ENCODE measurements at places on chromosomes 2 and 18.
A peak's percentile ranks its signal among the peaks of the same experiment; 100 is the strongest.

DNA sequence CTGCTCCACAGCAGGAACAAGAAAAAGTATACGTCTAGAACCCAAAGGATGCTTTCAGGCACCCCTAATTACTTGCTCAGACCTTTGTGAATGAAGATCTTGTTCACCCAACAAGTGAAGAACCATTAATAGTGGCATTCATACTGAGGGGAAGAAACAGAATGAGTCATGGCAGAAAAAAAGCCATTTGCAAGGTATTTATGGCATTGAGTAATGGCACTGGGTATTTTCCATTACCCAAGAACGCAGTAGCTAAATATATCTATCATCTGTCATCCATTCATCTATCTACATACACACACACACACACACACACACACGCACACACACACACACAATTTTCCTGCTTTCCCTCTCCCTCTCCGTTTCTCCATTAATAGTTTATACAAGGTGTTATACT, 56.4 kb upstream of the XIRP2 start:
- DNase-seq: no peak

- DNase-seq: no peak
Observed at GRCh38 chr2:73998933-73999332, 14.2 kb downstream of the TET3 start.

- DNase-seq: no peak
Observed at GRCh38 chr2:52498077-52498750, 1269.4 kb upstream of the CHAC2 start.

GRCh38 chr18:74299746-74300145, 8.0 kb upstream of the CYB5A start:
- no peak for DNase-seq

- DNase-seq: no peak
Observed at GRCh38 chr18:59065684-59066083, 74.0 kb upstream of the SEC11C start.

DNA sequence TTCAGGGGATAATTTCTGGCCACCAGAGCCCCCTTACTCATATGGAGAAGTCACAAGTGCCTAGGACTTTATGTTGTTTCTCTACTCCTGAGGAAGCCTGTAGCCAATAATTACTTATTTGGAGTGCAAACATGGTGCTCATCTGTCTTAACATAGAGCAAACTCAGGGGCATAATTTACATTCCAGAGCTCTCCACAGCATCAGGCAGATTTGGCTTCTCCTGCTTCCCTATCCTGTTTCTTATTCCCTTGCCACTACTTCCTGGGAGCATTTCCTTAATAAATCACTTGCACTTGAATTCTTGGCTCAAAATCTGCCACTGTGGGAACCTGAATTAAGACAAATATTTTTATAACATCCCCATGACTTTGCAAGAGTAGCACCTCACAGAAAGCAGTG, 960.9 kb downstream of the SOCS6 start:
- DNase-seq: no peak

DNA sequence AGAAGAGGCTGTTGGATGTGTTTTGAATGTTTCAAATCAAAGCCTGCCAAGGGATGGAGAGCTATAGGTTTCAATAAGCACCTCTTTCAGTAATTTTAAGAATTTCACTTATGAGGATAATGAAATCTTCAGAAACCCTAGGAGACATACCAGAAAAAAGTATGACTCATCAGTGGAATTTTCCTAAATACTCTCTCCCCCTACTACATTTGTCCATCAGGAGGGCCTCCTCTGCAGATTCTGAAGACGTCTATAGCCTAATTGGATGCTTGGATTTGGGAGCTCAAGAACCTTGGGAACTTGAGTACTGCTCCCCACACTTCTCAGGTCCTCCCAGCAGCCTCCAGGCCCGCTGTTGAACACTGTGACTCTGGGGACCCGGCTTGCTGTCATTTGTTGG, 374.3 kb downstream of the SLC4A3 start:
- DNase-seq: no peak

- no peak for DNase-seq
Observed at GRCh38 chr2:105442721-105443120, 43.9 kb upstream of the FHL2 start.

- peak; percentile 63 for DNase-seq
Observed at GRCh38 chr2:112187805-112188596, 49.8 kb downstream of the FBLN7 start.

- no peak for DNase-seq
Observed at GRCh38 chr18:26439537-26439936, 108.8 kb downstream of the KCTD1 start.

DNA sequence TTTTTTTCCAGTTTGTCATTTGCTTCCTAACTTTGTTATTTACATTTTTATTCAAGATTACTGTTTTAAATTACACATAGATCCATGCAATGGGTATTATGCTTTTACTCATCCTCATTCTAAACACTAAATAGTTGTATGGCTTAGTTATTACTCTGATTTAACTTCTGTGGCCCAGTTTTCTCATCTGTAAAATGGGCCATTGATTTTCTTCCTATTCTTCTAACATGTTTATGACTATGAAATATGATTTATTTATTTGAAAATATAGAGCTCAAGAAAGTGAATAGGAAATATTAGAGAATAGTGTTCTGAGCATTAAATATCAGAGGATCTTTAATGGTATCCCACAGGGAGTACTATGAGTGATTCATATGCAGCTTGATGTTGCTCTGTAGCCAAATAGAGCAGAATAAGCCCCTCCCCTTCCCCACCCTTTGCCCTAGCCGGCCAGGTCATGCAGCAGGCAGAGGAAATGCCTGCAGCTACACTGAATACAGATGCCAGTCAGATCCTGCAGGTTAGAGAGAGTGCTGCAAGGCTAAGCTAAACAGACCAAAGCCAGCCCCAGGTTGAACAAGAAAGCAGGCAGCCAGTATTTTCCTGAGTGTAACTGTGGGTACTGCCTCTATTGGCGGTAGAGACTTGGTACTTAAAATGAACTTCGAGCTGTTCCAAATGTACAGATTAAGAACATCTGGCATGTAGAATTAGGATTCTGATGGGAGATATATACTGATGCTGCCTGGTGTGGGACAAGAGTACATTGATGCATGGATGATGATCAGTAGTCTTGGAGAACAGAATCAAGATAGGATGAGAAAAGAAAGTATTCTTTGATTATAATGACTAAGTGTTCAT, 11.7 kb upstream of the ACYP2 start:
- DNase-seq: no peak

- no peak for DNase-seq
Observed at GRCh38 chr2:16438613-16439321, 226.9 kb downstream of the CYRIA start.
